ENCODE measurements at places on chromosomes 3 and 15. TPM values are rescaled to one million over a fixed set of nuclear protein-coding genes. Genes with fewer than 3 reads are reported as not detected.

GRCh38 chr3:197014942-197015575 lies 14.6 kb downstream of the MELTF start:
- DNase-seq = no peak

- no peak for DNase-seq
Observed at GRCh38 chr15:74314795-74315438, 52.5 kb downstream of the CYP11A1 start.

GRCh38 chr3:167493244-167493643 lies 19.4 kb upstream of the SERPINI2 start:
- DNase-seq = no peak

GRCh38 chr15:87945246-87945645 lies 311.3 kb downstream of the NTRK3 start:
- no peak for DNase-seq

DNA sequence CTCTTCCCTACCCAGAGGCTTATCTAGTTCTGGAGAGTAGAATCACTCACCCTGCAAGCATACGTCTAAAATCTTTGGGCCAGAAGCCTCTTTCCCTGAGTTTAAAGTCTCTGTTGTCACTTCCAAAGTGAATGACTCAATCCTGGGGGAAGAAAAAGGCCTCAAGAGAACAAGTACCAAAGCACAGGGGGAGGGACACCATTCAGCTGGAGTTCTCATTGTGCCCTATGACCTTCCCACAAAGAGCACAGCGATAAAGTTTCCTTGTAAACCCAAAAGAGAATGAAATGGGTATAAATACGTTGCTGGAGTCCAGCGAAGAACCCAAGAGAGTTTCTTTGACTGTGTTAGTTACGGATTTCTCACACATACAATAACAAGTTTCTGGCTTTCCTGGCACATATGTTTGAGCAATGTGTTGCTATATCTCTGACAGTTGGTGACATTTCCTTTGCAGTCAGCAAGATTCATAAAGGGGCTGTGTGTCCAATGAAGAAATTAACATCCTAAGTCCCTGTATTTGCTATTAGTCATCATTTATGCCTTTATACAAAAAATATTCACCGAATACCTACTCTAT lies 107.3 kb upstream of the PTPRG start:
- DNase-seq = no peak

DNA sequence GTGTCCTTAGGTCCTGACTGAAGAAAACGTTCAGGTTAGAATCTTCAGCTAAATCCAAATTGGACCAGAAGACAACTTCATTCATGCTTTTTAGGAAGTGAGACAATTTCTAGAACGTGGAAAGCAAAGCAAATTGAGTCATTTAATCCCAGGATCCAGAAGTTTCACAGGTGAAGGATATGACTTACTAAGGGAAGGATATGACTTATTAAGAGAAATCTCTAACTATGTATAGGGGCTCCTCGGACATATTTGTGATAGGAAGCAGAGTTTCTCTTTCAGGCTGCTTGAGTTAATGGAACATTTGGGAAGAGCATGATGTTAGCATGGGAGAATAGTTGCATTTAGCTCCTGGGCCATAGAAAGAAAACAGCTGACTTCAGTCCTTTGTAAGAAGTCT lies 16.1 kb upstream of the PLOD2 start:
- no peak for DNase-seq

- DNase-seq = no peak
Observed at GRCh38 chr3:50317300-50317699, 5.2 kb downstream of the HYAL2 start.

- DNase-seq = peak; percentile 58
Observed at GRCh38 chr3:10263646-10264363, 15.5 kb downstream of the TATDN2 start.

DNA sequence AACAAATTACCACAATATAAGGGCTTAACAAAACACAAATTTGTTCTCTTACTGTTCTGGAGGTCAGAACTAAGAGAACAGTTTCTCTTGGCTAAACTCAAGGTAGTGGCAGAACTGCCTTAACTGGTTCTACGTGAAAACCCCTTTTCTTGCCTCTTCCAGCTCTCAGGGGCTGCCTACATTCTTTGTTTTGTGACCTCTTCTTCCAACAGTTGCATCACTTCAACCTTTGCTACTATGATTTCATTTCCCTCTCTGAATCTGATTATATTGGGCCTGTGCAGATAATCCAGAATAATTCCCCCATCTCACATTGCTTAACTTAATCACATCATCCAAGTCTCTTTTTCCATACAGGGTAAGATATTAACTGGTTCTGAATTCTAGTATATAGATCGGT lies 624.6 kb downstream of the ZPLD1 start:
- no peak for DNase-seq

DNA sequence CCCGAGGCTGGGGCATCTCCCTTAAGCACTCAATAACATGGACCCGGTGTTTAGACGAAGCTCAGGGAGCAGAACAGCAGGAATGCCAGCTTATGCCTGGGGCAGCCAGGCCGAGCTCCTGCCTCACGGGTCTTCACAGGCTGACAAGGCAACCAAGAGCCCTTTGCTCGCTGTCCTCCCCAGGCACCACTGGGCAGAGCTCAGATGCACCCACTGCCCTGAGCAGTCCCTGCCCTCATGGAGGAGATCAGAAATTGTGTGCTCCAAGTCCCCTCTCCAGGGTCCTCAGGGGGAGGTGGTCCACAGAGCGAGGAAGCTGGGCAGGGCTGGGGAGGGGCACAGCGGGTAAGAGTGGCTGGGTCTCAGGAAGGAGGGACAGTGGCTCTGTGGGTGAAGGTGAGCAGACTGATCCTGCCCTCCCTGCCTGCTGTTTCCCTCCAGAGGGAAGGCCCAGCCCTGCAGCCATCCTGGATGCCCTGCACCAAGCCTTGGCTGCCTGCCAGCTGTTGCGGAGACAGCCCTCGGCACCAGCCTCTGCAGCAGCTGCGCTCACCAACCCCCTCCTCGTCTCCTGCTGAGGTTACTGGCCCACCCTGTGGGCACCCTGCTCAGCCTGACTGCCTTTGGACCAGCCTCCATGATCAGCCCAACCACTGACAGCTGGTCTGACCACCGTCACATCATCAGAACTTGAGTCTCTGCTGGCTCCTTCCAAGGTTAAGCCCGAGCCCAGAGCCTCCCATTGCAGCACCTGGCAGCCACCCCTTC lies 21.1 kb upstream of the GP9 start:
- peak; percentile 49 for DNase-seq

GRCh38 chr15:75887178-75887577 lies 16.5 kb upstream of the FBXO22 start:
- no peak for DNase-seq

DNA sequence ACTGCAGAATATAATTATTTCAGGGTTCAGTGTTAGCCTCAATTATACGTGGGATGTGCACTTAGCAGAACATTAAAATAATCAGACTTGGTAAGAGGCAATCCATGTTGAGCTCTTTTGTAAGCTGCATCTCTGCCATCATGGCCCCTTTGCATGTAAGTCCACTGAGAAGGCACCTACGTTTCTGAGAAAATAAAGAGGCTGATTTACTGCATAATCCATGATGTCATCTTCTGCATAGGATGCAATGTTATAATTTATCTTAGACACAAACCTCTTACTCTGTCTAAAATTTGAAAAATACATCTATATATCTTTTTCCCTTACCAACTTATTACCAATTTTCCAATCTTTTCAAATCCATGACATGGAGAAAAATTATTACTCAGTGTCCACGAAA lies 1294.7 kb downstream of the ZPLD1 start:
- DNase-seq = no peak

- DNase-seq = no peak
Observed at GRCh38 chr3:63861306-63861705, 2.3 kb downstream of the THOC7 start.

- no peak for DNase-seq
Observed at GRCh38 chr3:45986303-45986982, 9.2 kb downstream of the FYCO1 start.

DNA sequence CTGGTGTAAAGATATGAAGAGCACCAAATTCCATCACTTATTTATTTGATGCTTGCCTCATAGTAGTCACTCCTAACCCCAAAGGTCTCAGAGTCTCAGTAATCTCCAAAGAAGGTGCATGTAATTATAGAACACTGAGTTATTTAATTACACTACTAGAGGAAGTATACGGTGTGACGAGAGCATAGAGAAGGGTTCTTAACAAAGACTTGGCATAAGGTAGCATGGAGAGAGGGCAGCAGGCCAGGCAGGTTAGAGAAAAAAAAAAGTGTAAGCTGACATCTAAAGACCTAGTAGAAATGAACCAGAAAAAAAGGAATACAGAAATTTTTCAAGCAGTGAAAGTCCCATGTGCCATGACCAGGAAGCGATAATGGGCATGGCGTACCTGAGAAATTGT lies 213.3 kb upstream of the TGFBR2 start:
- no peak for DNase-seq

DNA sequence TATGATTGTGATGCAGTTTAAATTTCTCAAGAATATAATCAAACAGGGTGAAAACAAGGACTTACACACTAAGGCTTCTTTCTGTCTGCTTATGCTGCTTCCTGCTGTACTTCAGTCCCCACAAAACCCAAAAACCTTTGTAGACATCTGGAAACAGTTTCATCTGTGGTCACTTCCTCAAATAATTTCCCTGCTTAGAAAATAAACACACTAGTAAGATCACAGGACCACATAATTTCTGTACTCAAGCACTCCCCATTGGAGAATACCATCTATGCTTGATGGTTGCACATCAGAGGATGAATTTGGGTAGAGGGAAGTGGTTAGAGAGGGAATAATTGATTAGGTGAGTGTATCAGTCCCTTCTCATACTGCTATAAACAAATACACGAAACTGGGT lies 266.2 kb downstream of the LSAMP start:
- no peak for DNase-seq

- peak; percentile 93 for DNase-seq
Observed at GRCh38 chr3:4303187-4304123, at the start of gene SETMAR. Gene SETMAR (plus strand): TSS chr3:4303369. CDS start chr3:4303371, 2 bp downstream.

GRCh38 chr3:135973841-135974240 lies 8.3 kb downstream of the PPP2R3A start:
- no peak for DNase-seq

DNA sequence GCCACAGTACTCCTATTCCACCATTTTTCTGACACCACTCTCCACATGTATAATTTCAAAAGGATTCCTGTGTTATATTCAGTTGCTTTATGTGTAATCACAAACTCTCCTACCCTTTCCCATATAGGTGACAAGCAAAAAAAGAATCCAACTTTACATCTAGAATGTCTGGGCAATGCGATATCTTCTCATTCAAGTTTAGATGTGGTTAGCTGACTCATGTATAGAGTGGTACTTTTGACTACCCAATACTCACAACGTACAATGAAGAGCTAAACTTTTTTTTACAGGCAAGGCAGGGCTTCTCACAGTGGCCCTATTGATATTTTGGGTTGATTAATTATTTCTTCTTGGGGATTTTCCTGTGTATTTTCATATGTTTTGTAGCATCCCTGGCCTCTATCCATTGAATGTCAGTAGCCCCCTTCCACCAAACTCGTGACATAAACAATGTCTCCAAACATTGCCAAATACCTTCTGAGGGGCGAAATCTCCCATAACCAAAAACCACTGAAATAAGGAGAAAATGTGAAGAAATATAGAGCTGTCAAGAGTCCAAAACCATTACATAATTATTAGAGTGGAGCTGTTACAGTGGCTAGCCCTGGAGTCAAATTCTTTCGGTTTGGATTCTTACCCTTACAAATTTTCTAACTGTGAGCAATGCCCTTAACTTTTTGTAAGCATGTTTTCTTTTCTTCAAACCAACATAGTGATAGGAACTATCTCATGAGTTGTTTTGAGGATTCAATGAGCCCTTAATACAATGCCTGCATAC lies 342.6 kb downstream of the NSUN3 start:
- no peak for DNase-seq

- no peak for DNase-seq
Observed at GRCh38 chr3:7388026-7388425, 527.1 kb downstream of the GRM7 start.

GRCh38 chr3:27792869-27793268 lies 70.7 kb upstream of the EOMES start:
- DNase-seq = no peak

DNA sequence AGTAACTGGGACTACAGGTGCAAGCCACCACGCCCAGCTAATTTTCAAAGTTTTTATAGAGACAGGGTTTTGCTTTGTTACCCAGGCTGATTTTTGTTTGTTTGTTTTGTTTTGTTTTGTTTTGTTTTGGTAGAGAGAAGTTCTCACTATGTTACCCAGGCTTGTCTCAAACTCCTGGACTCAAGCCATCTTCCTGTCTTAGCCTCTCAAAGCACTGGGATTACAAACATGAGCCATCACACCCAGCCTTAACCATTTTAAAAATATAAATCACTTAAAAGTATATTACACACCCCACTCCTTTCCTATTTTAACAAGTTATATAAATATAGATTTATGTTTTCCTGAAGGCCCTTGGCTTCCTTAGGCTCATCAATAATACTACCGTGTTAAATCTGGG lies 6.5 kb upstream of the DYNC1LI1 start:
- no peak for DNase-seq

GRCh38 chr15:41284427-41285177 lies 47.8 kb downstream of the OIP5 start:
- DNase-seq = no peak

DNA sequence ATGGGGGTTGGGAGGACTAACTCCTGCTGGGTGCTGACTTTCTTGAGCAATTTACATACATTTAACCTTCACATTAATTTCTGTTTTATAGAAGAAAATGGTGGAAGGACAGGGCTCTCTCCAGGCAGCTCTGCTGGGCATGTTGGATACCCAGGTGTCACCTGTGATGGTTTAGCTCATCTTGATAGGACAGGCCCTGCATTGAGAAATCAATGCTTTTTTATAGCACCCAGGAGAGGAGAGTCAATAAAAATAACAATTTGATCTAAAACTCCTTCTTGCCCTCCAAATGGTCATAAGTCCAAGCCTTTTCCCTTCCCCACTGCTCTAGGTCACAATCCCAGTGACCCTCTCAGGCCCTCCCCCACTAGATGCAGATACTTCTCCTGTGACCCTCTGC lies 48.3 kb upstream of the RBP1 start:
- no peak for DNase-seq

DNA sequence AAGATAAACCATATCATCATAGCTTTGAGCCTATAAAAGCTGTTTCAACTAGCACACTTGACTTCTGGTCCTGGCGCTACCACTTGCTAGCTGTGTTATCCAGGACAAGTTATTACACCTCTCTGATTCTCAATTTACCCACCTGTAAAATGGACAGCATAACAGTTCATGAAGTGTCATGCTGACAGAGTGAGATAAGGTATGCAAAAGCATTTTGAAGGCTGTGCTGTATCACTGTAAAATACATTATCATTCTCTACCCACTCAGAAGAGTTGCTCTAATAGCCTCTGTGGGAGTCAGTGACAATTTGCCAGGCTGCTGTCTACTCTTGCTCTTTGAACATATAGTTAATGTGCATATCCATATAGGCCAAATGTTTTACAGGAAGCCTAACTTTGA lies 93.0 kb downstream of the SSR3 start:
- DNase-seq = no peak

C3orf49 gene
- not detected for total RNA-seq

PATL2 gene
- total RNA-seq = 2.9 TPM

GOLGA8O gene
- total RNA-seq = 9.9 TPM

ARHGEF26 gene
- 23.9 TPM for total RNA-seq

BUB1B gene
- total RNA-seq = 0.67 TPM

FSIP1 gene
- total RNA-seq = 0.85 TPM

DAZL gene
- not detected for total RNA-seq

IGDCC3 gene
- total RNA-seq = not detected

PTPN23 gene
- total RNA-seq = 53.7 TPM

CAMK2N2 gene
- total RNA-seq = 0.53 TPM

ZNF860 gene
- total RNA-seq = 0.89 TPM
